NCI-H510A treated with DMSO at 0.1 percent for 48 hours (cell line): ENCODE measurements at places on chromosomes 13 and 19.
A peak's percentile ranks its signal among the peaks of the same experiment; 100 is the strongest.

DNA sequence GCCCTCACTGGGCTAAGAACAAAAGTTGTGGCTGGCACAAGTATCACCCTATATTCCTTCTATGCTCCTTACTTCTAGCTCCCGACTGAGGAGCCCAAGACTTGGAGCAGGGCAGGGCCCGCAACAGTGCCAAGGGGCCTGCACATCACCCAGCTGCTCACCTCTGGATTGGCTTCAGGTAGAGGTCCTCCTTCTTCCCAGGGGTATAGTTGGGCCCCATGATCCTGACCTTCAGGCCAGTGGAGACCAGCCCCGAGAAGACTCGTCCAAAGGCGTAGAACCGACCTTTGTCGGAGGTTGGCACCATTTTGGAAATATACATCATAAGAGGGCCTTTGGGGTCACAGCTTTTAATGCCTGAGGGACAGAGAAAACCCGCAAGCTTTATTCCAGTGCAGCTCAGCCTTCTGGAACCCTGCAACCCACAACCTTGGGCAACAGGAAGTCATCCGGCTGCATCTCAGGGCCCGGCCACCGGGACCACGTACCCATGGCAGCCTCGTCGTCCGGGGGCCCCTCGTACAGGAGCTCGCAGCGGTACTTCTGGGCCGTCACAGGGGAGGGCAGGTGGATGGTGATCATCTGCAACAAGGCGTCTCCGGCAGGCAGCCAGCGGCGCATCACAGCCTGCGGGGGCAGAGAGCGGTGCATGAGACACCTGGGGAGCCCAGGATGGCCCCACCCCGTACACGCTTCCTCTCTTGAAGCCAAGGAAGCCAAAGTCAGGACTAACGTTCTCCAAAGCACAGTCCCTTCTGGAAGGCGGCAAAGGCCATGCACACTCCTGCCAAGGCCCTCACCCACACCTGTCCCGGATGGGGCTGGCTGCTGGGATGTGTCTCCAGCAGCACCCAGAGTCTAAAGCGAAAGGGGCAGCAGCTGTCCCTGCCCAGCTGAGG, 4.7 kb downstream of the EEF2 start:
- DNase-seq = no peak

- DNase-seq = no peak
Measured at GRCh38 chr13:113061271-113061625, 44.3 kb upstream of the F7 start.

DNA sequence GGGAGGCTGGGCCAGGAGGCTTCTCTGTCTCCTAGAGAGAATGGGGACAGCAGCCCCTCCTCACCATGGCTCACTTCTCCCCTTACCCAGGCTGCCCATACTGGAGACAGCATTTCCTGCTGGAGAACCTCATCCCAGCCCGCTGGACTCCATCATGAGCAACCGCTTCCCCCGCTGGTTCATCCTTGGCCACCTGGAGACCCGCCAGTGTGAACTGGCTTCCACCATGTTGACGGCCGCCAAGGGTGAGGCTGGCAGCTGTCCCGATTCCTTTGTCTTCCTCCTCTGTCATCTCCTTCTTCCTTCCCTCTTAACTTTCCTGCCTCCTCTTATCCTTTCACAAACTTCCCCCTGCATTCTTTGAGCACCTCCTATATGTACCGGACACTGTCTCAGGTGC, 28.0 kb downstream of the ZSWIM4 start:
- DNase-seq = no peak

DNA sequence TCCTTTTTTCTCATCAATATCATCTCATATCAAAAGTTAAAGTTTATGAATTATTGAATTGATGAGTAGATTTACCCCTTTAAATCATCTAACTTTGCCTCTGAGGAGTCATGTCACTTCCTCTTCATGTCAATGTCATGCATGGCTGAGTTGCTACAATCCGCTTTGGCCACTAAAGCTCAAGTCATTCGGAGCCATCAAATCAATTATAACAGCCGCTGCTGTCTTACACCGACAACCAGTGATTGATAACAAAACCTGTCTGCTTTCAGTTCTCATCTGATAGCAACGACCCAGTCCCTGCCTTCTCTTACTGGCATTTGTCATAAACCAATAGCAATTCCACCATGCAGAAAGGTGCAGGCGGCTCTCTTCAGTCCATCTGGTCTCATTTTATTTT, 429.3 kb downstream of the DIAPH3 start:
- peak; percentile 5 for DNase-seq

- DNase-seq = no peak
Measured at GRCh38 chr19:3690551-3691371, 9.5 kb downstream of the PIP5K1C start.

DNA sequence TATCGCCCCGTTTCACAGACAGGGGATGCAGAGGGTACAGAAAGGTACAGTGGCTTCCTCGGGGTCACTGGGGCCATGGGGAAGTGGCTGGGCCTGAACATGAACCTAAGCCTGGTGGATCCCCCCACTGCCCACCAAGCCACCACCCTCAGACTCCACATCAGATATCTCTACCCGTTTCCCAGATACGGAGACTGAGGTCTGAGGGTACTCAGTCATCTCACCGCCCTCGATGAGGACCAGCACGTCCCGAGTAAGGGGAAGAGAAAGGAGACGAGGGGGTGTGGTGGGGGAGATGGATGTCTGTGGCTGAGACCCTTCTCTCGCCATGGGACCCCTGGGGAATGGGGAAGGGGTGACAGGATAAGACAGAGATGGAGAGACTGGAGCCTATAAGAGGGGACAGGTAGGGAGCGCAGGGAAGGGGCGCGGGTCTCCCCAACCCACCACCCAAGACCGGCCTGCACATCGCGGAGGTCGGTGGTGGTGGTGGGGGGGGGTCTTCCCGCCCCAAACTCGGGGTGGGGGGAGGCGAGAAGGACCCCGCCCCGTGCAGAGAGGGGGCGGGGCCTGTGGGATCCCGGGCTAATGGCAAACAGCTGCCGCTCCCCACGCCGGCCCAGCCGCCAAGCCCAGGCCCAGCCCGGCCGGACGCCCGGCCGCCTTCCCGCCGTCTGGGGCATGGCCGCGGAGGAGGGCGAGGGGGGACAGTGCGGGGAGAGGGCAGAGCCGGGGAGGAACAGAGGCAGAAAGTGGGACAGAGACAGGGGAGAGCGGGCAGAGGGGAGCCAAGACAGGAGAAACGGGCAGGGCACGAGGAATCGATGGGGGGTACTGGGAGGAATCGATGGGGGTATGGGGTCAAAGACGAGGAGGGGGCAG, 698 bp downstream of the KANK2 start:
- DNase-seq = no peak

DNA sequence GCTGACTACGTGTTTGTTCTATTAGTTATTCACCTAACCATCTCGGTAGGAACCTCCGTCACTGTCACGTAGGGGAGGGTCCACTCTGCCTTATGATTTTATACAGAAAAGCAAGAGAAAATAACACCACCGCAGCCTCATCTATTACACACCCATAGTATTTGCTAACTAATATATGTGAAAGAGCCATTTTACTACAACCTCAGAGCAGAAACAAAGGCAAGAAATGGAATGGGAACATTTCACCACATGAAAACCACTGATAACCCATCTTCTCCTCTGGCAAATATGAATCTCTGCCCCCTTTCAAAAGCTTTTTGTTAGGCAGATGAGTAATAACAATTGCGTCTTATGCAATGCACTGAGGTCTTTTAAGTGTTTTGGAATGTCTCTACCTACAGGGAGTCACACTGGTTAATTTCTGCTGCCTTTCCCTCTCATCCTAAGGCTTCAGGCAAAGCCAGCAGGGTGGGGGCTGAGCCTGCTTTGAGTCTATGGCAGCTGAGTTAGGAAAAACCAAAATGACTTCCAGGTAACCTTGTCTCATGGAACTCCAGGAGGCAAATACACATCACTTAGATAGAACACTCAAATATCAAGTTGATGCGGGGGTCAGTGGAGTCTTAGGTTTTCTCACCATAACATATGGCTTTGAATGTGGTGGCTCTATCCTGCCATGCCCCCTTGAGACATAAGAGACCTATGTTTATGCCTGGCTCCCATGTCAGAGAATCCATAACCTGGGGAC, 15.0 kb downstream of the TSHZ3 start:
- no peak for DNase-seq

- DNase-seq = no peak
Measured at GRCh38 chr13:89076622-89077021, 1405.5 kb downstream of the SLITRK5 start.

GRCh38 chr13:49108196-49108595, 111.9 kb upstream of the MLNR start:
- no peak for DNase-seq

GRCh38 chr19:40599902-40600569, 1.1 kb upstream of the LTBP4 start:
- DNase-seq = no peak

- DNase-seq = no peak
Measured at GRCh38 chr13:39623466-39623865, 20.5 kb upstream of the LHFPL6 start.

DNA sequence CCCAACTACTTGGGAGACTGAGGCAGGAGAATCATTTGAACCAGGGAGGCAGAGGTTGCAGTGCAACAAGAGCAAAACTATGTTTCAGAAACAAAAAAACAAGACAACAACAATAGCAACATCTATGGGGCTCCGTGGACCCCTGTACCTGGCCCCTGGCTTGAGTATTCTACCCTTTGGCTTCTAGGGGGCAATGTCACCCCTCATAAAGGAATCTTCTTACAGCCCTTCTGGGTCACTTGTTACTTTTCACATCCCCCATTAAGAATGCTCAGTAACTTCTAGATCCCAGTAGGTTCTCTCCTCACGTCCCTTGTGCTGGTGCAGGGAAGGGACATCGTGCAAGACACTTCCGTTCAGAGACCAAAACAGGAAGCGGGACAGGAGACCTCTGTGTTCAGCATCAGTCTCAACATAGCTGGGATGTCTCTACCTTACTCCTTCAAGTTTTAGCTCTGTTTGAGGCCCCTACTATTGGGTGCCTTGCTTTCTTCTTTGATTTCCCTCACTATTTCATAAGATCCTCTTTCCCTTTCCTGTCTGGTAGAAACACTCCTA, 218.1 kb upstream of the ARGLU1 start:
- no peak for DNase-seq

GRCh38 chr13:47705185-47705584, 295.9 kb downstream of the SUCLA2 start:
- no peak for DNase-seq

GRCh38 chr19:18700501-18701249, 17.2 kb downstream of the CRTC1 start:
- DNase-seq = peak; percentile 90

DNA sequence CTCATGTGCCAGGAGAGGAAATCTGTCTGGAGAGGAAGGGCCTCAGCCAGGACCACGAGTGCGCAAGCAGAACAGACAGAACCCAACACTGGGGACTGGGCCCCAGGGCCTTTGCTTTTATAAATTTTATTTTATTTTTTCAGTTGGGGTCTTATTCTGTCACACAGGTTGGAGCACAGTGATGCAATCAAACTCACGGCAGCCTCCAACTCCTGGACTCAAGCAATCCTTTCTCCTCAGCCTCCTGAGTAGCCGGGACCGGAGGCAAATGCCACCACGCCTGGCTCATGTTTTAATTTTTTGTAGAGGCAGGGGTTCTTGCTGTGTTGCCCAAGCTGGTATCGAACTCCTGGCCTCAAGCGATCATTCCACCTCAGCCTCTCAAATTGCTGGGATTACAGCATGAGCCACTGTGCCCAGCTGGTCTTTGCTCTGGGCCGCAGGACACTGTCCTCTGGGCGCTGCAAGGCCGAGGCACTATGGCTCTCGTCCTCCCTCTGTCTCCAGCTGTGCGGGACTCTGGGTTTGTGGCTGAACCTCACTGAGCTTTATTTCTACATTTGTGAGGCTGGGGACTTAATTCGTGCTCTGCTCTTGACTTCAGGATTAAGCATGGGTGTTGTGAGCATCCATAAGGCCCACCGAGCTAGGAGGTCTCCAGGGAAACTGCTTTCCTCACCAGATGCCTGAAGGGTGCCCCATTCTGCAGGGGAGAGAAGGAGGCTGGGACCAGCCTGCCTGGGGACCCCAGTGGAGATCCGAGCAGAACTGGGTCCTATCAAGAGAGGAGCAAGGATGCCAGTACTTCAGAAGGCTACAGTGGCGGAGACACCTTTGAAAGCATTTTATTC, 144.2 kb upstream of the VSTM2B start:
- no peak for DNase-seq

DNA sequence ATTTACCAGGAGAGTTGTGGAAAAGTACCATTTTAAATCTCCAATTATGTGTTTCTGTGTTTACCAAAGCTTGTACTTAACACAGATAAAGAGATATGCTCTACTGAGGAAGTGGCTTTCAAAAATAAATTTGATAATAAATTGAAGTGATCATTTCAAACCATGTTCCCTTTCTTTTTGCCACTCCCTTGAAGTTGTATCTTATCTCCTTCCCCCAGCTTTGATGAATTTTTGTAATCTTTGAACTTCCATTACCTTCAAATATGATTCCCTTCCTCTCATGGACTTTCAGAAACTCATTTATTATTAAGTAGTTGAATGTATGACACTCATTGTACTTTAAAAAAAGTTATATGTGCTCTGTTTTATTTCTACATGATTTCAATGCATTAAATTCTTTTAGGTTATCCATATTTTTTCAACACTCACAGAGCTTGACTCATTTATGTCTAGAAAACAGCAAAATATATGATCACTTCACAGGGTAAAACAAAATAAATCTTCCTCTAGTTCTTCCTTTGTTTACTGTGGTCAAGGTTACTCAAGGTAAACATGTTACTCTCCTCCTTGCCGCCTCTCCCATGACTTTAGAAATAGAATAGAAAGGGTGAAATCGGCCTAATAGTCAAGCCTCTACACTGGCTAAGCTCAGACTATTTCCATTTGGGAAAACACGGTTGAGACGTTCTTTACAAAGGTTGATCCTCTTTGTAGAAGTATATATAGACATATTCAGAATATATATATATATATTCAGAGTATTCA, 251.2 kb upstream of the SPRY2 start:
- DNase-seq = peak; percentile 2

- no peak for DNase-seq
Measured at GRCh38 chr19:1979017-1979416, 36.5 kb downstream of the BTBD2 start.
